ENCODE measurements at places on chromosomes 13 and 19. TPM values are rescaled to one million over a fixed set of nuclear protein-coding genes. Genes with fewer than 3 reads are reported as not detected.

DNA sequence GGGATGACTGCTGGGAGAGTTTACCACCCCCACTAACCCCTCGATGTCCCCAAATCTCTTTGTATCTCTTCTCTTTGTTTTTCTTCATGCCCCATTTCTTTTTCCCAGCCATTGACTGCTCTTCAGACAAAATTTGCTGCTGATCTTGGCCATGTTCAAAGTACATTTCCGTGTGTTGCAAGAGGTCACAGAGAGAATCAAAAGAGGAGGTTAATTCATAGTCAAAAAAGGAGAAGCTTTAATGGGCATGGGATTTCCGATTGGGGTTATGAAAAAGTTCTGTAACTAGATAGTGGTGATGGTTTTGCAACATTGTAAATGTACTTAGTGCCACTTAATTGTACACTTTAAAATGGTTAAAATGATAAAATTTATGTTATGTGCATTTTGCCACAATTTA lies 121.1 kb downstream of the FLT1 start:
- no peak for DNase-seq

DNA sequence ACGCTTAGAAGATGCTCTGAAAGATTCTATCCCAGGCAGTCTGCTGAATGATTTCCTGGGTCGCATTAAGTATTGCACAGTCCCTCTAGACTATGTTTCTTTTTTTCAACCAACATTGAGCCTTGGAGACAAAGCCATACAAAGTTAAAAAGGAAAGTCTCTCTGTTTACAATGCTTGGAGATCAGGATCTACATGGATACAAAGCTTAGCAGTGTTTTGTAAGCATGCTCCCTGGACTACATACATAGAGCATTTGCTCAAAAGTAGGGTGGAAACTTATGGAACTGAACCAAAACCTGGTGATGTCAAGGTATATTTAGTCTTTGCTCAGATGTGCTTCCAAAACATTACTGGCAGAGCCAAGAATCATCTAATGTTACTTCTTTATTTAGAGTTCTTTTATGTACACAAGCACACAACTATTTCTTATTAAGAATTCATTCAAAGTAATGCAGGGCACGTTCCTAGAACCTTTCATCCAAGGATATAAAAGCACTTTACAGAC lies 241.2 kb downstream of the ABCC4 start:
- DNase-seq, result no peak

DNA sequence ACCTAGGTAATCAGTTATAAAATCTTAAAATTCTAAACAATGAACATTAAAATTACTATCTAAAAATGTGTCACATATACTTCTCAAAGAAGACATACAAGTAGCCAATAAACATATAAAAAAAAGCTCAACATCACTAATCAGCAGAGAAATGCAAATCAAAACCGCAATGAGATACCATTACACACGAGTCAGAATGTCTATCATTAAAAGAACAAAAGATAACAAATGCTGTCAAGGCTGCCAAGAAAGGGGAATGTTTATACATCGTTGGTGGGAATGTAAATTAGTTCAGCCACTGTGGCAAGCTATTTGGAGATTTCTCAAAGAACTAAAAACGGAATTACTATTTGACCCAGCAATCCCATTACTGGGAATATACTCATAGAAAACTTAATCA lies 310.3 kb upstream of the EDNRB start:
- no peak for DNase-seq

- DNase-seq, result no peak
These were observed 1236.8 kb upstream of the SPRY2 start for GRCh38 chr13:81577601-81578195.

DNA sequence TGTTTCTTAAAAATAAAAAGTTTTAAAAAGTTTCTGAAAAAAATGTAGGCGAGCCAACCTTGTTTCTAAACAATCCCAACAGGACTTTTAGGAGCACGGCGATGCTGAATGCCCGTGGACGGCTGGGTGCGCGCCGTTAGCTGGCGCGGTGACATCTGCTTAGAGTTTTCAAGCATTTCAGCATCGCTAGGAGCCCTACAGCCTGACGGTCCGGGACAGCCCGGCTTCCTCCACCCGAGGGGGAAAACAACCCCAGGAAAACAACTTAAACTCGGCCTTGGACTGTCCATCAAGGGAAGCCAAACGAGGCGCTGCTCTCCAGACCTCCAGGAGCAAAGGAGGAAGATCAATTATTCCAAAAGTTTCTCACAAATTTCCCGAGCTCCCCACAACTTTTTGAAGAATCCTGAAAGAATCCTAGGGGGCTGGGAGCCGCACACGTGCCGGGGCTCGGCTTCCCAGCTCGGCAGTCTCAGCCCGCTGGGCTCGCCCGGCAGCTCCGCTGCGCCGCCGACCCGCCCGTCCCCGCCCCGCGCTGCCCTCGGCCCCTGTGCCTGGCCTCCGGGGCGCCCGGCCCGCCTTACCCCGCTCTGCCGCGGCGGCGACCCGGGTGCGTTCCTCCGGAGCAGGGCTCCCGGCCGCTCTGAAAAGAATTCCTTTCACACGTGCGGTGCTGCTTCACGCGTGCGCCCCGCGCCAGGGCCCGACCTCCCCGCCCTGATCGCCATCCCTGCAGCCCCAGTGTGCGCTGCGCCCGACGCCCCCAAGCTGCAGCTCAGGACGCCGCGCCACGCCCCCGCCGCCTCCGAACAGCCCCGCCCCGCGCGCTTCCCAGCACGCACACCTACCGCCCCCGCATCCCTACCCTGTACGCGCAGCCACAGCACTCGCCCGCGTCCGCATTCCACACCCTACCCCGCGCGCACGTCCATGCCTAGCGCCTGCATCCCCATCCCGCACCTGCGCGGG lies at the start of gene GJA3:
GJA3 (minus strand) TSS at position 747 of the 969 bp plus-strand sequence. CDS start 17,764 bp downstream, outside the sequence.
- peak; percentile 81 for DNase-seq

DNA sequence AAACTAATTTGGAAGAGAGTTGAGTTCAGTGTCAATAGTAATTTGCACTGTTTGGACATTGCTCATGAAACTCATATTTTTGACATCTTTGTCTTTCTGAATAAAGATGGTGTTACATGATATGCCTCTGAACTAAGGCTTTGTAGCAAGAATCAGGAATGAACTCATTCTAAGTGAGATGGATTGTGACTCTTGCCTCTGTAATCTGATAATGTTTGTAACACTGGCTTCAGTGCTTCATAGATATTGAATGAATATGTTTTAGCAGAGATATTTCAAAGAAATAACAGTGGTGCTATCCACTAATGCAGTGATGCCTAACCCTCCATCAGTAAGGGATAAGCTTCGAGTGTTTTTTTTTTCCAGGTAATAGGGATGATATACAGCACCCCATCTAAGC lies 32.9 kb downstream of the TEX26 start:
- no peak for DNase-seq

DNA sequence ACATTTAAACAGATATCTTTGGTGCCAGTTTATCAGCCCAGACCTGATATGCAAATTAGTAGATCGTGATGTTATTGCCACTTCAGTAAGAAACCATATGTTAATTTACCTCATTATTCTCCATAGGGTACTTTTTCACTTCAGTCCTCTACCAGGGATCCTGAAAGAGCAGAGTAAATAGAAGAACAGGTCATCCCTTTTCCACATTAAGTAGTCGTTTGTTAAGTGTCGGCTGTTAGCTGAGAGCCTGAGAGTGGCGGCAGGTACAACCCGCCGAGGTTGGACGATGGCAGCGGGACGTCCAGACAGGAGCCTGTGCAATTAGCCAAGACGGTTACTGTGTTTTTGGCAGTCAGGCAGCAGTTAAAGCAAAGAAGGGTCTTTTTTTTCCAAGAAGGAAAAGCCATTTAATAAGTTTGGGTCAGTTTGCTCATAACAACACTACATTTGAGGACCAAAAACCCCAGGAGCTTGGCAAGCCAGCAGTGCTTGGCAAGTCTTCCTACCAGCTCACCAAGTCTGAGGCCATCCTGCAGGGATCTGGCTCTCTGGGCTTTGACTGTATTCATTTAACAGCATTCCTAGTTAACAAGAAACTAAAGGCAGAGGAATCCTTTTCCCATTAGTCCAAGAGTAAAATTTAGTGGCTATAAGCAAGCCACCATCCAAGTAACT lies 231.8 kb downstream of the SHISA2 start:
- DNase-seq, result peak; percentile 89

- peak; percentile 76 for DNase-seq
These were observed 177.5 kb downstream of the DCLK1 start for GRCh38 chr13:35953537-35954206.

GRCh38 chr19:43624933-43625332 lies 5.5 kb upstream of the ZNF428 start:
- DNase-seq, result peak; percentile 43

- DNase-seq, result peak; percentile 58
These were observed 740 bp downstream of the WDFY2 start for GRCh38 chr13:51584731-51585672.

GRCh38 chr13:45511310-45512097 lies 46.8 kb downstream of the COG3 start:
- DNase-seq, result no peak

GRCh38 chr19:48290401-48290770 lies 20.5 kb downstream of the ZNF114 start:
- DNase-seq, result peak; percentile 43

DNA sequence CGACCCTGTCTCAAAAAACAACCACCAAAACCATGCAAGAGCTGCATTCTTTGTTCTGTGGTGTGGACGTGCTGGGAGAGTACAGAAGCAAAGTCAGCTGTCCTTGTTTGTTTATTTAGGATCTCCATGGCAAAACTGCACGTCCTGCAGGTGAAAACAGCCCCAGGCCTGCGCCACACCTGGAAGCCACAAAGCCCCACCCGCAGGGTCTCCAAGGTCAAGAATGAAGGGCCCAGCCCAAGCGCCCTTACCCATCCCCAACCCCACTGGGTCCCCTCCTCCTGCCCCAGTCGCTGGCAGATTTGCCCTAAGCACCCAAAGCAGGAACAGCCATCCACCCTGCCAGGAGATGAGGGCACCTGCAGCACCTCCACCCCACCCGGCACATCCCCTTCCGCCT lies 10.5 kb downstream of the MBD3 start:
- no peak for DNase-seq

Gene ZNF726
- total RNA-seq, result 4.4 TPM

Gene CACNA1A
- total RNA-seq, result 0.56 TPM

Gene ZNF808
- 6.2 TPM for total RNA-seq
